Activated CD4-positive, alpha-beta T cell treated with anti-CD3 and anti-CD28 coated beads, Interleukin-2, amount 50 U/mL, for 48 hours (primary cell): ENCODE measurements at places on chromosomes 6 and 20.

DNA sequence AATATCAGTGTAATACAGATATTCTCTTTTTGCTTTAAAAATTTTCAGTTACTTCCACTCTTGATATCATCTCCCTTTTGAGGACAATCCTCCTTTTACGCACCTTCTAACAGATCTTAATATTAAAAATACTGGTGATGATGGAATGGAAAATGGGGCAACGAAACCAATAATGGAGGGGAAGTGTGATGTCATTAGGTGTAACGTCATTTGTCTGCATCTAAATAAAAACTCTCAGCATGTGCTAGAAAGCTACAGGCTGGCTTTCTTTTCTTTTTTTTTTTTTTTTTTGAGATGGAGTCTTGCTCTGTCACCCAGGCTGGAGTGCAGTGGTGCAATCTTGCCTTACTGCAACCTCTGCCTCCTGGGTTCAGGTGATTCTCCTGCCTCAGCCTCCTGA is 66.5 kb downstream of the IYD start:
- DNase-seq = no peak

GRCh38 chr6:126356526-126356925 is 16.6 kb downstream of the CENPW start:
- DNase-seq = no peak

DNA sequence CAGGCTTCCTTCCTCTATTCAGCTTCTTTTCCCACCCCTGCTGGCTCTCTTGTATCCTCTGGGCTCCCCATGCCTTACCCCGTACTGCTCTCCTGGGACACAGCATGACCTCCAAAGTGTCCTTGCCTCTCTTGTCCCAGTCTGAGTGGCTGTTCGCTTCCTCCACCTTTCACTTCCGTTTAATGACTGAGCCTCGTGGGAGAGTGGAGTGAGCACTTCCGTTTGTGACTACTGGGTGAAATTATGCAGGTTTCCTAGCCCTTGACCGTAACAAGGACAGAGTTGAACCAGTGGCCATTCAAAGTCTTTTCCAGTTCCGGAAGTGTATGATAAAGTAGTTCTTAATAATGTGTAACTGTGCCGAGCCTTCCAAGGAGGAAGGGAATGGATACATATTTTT is 109.2 kb downstream of the ARID1B start:
- DNase-seq = no peak

- no peak for DNase-seq
These were observed 1.7 kb downstream of the STXBP5 start for GRCh38 chr6:147205690-147206600.

DNA sequence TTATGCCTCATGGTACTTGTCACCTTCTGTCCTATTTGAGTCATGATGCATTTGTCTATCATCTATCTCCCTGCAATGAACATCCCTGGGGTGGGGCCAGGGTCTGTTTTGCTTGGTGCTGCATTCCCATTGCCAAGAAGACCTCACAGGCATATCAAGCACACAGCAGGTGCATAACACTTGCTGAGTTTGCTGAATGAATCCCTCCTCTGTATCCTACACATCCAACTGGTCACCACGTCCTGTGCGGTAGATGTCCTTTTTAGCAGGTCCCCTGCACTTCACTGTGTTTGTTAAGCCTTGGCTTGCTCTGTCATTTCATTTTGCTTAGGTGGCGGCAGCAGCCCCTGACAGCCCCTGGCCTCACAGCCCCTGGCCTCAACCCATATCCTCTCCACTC is 214.8 kb upstream of the RNF24 start:
- no peak for DNase-seq

GRCh38 chr6:125377621-125378020 is 75.9 kb upstream of the HDDC2 start:
- DNase-seq = no peak

DNA sequence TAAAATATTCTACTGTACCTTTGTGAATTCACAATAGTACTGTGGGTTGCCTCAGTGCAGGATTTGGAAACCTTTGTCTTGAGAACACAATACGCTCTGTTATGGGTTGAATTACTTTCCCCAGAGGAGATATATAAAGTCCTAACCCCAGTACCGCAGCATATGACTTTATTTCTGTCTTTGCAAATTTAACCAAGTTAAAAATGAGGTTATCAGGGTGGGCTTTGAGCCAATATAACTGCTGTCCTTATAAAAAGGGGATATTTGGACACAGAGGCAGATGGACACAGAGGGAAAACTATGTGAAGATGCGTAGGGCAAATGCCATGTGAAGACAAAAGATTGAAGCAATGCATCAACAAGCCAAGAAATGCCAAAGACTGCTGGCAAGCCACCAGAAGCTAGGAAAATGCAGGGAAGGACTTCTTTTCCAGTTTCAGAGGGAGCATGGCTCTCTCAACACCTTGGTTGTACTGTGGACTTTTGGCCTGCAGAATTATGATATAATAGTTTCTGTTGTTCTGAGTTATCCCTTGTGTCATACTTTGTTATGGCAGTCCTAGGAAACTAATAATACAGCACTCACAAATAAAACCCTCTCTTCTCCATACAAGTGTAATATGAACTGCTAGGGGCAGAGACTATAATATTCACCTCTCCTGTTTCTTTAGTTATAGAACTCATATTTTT is 292.6 kb upstream of the SPTLC3 start:
- no peak for DNase-seq

DNA sequence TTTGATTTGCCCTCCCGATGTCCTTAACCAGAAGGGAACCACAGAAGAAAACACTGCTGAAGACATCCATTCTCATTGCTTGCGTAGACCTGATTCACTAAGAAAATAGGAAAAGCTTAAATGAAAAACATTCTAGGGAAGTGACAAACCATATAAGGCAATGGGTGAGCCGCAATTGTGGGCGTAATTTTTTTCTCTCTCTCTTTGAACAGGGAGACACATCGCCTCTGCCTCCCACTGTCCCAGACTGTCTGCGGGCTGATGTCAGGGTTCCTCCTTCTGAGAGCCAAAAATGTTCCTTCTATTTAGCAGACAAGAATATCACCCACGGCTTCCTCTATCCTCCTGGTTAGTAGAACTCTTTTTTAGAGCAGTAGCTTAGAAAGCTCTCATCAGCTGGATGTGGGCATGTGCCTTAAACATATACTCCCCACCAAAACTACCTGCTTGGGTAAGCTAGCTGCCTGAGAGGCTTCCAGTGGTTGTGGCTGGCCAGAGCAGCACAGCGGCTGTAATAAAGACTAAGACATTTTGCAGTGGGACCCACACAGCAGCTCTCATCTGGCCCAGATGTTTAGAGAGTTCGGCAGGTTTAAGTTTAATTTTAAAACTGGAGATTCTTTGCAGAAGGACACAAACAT is 22.7 kb upstream of the CTAGE9 start:
- peak; percentile 5 for DNase-seq

DNA sequence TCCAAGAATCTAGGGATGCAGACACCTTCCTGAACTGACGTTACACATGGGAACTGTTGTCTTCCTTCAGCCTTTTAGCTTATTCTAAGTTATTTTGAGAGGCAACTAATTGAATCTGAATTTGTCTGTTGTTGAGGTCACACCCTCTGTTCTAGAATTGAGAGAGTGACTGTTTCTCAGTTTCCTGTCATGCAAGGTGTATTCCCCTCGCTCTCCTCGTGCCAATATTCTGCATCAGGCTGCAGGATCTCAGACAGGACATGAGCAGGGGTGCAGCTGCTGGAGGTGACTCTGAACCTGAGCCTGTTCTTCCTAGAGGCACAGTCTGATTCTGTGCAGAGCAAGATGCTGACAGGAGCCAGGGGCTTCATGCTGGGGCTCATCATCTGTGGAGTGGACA is 52.5 kb downstream of the HLA-DPB1 start:
- DNase-seq = no peak

DNA sequence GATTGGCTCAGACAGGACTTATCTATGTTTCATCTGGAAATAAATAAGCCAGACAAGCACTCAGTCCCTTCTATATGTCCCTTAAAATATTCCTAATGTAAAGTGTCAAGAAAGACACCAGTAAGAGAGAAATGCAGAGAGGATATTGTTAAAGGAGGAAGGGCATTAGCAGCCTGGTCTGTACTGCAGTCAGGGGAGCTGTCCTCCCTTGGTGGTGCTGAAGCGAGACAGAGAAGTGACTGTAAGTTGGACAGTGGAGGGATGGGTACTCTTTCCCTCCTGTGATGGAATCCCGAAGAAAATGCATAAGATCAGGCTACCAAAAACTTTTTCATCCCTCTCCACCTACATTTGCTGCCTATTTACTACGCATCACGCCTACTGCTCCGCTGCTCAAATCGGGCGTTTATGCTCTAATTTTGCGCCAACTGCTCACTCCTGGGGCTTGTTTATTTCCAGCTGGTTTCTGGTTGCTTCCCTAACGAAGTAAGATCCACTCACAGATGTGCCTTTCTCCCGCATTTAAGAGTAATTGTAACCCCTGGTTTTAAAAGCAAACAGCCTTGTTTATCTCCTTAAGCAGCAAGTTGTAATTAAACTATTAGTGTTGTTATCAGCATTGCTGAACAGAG is 35.2 kb downstream of the PHACTR1 start:
- DNase-seq = peak; percentile 40

DNA sequence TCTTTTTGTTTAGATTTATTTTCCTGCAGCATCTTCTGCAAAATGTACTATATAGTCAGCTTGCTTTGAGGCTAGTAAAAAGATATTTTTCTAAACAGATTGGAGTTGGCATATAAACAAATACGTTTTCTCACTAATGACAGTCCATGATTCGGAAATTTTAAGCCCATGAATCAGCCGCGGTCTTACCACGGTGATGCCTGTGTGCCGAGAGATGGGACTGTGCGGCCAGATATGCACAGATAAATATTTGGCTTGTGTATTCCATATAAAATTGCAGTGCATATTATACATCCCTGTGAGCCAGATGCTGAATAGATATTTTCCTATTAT is 3.2 kb downstream of the FOXC1 start:
- DNase-seq = no peak
